ENCODE measurements at places on chromosomes 12 and 14. TPM values are rescaled to one million over a fixed set of nuclear protein-coding genes. Genes with fewer than 3 reads are reported as not detected.
A peak's percentile ranks its signal among the peaks of the same experiment; 100 is the strongest.

DNA sequence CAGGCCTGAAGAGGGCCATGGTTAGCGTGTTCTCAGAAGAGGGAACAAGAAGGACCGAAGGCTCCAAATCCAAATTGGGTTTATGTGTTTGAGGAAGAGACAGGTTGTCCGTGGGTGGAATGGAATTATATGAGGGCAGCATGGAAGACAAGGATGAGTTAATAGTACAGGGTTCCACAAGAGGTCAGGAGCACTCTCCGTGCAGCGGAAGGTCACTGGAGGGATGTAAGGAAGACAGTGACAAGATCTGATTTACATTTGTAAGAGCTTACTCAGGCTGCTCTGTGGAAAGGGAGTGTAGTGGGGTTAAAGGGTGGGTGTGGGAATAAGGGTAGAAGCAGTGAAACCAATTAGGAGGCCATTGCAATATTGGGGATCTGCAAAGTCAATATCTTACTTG lies 97.0 kb downstream of the TPH2 start:
- H3K27ac ChIP-seq, result no peak overlapping the region
- no peak overlapping the region for H3K4me3 ChIP-seq
- DNase-seq, result no peak
- no peaks in the 10 kb centered on the region for H3K4me1 ChIP-seq
- H3K27me3 ChIP-seq, result no peaks in the 10 kb centered on the region
- no peaks in the 10 kb centered on the region for H3K36me3 ChIP-seq

- no peaks in the 10 kb centered on the region for H3K4me1 ChIP-seq
- no peaks in the 10 kb centered on the region for H3K36me3 ChIP-seq
- DNase-seq, result no peak
- H3K27me3 ChIP-seq, result no peaks in the 10 kb centered on the region
- no peak overlapping the region for H3K4me3 ChIP-seq
Observed at GRCh38 chr12:95201056-95201670, 16.1 kb downstream of the FGD6 start.

DNA sequence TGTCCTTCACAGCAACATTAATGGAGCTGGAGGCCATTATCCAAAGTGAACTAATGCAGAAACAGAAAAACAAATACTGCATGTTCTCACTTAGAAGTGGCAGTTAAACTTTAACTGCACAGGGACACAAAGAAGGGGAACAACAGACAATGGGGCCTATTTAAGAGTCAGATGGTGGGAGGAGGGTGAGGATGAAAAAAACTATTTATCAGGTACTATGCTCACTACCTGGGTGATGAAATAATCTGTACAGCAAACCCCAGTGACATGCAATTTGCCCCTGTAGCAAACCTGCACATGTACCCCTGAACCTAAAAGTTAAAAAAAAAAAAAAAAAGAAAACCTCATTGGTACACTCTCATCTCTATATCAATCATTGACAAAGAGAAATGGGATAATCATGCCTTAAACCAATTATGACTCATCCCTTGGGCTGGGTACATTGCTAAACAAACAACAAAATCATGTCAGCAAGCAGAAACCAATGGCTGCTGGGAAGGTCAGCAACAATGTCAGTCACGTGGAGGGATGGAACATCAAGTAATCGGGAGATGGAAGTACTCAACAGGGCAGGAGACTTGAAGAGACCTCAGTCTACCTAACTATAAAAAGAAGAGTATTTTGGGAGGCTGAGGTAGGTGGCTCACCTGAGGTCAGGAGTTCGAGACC lies 479.2 kb downstream of the RMST start:
- no peak overlapping the region for H3K27ac ChIP-seq
- no peak for DNase-seq
- no peaks in the 10 kb centered on the region for H3K27me3 ChIP-seq
- no peak overlapping the region for H3K4me3 ChIP-seq

- DNase-seq, result no peak
- no peak overlapping the region for H3K4me3 ChIP-seq
- H3K27me3 ChIP-seq, result peaks cover 7% of the 10 kb centered on the region
- H3K4me1 ChIP-seq, result no peaks in the 10 kb centered on the region
- no peak overlapping the region for H3K27ac ChIP-seq
Observed at GRCh38 chr12:70551731-70552130, 85.5 kb downstream of the PTPRB start.

DNA sequence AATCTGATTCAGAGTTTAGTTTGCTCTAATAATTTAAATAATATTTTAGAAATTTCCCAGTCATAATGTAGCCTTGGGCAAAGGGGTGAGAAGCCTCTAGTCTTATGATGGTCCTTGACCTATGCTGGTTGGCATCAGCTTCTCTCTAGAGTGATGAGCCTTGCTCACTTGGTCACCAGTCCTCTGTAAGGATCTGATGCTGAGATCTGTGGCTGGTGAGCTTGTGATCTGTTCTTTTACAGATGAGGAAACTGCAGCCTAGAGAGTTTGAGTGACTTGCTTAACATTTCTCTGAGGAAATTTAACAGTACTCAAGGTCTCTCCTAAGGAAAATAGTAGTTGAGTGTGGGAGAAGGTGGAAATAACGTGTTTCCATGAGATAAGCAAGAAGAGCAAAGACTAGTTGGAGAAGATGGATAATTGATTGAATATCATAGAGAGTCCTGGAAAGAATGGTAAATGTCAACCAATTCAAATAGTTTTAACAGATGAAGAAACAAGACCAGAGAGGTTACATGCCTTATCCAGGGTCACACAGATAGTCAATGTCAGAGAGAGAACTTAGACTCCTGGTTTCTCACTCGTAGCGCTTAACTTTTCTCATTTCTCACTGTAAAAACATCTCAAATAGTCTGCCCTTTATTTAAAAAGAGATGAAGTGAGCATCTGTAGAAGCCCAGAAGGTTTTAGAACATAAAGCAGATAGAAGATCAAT lies 89.7 kb upstream of the ETV6 start:
- peaks cover 12% of the 10 kb centered on the region for H3K4me1 ChIP-seq
- no peak for DNase-seq
- no peaks in the 10 kb centered on the region for H3K27me3 ChIP-seq
- no peaks in the 10 kb centered on the region for H3K36me3 ChIP-seq
- no peak overlapping the region for H3K27ac ChIP-seq

- peaks cover 33% of the 10 kb centered on the region for H3K36me3 ChIP-seq
- H3K27ac ChIP-seq, result no peak overlapping the region
- no peak overlapping the region for H3K4me3 ChIP-seq
Observed at GRCh38 chr12:132115500-132115899, 28.6 kb downstream of the DDX51 start.

- peaks cover 36% of the 10 kb centered on the region for H3K36me3 ChIP-seq
- no peaks in the 10 kb centered on the region for H3K27me3 ChIP-seq
- H3K4me1 ChIP-seq, result no peaks in the 10 kb centered on the region
- H3K27ac ChIP-seq, result no peak overlapping the region
- H3K4me3 ChIP-seq, result no peak overlapping the region
- DNase-seq, result no peak
Observed at GRCh38 chr12:123945287-123946151, 27.1 kb downstream of the CCDC92 start.

DNA sequence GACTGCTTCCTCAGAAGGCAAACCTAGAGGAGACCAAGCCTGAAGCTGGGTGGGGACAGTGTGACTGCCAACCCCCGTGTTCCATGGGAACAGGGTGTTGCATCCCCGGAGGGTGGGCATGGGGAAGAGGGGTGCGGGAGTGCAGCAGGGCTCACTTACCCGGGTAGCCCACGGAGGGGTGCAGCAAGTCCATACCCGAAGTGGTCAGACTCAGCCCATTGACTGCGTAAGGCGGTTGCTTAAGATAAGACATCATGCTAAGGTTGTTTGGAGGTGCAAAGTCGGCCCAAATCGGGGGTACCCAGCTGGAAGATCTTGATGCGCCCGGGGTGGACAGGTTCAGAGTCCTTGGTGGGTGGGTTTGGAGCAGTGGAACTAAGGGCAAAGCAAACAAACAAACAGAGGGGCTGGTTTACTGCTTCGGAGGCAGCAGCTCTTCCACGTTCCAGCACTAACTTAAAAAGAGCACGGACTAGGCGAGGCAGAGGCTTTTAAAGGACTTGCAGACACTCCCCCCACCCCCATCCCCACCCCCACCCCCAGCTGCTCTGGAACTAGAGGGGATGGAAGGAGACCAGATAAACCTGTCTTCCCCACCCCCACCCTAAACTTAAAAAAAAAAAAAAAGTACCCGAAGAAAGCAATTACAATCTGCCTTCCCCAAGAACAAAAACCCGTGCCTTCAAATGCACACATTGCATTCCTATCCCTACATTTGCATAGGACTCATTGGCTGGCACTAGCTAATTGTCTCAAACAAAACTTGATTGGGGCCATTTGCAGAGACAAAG lies 4.9 kb downstream of the OTX2 start:
- DNase-seq, result no peak
- peaks cover 70% of the 10 kb centered on the region for H3K27me3 ChIP-seq
- no peaks in the 10 kb centered on the region for H3K36me3 ChIP-seq
- H3K27ac ChIP-seq, result no peak overlapping the region
- peaks cover 5% of the 10 kb centered on the region for H3K4me1 ChIP-seq

- H3K27me3 ChIP-seq, result no peaks in the 10 kb centered on the region
- H3K27ac ChIP-seq, result peak overlapping the region; percentile 95
- no peaks in the 10 kb centered on the region for H3K36me3 ChIP-seq
- no peak for DNase-seq
- peak overlapping the region; percentile 82 for H3K4me3 ChIP-seq
- H3K4me1 ChIP-seq, result peaks cover 93% of the 10 kb centered on the region
Observed at GRCh38 chr14:105066240-105067071, 1.2 kb upstream of the GPR132 start.

PLEKHD1 gene
- 0.47 TPM for total RNA-seq

NIN gene
- total RNA-seq, result 96.8 TPM

RASAL1 gene
- total RNA-seq, result 2.7 TPM
